Brain (organoid and tissue), 16 donors: ENCODE measurements at places on chromosomes 16 and 17. TPM values are rescaled to one million over a fixed set of nuclear protein-coding genes. Genes with fewer than 3 reads are reported as not detected.

DNA sequence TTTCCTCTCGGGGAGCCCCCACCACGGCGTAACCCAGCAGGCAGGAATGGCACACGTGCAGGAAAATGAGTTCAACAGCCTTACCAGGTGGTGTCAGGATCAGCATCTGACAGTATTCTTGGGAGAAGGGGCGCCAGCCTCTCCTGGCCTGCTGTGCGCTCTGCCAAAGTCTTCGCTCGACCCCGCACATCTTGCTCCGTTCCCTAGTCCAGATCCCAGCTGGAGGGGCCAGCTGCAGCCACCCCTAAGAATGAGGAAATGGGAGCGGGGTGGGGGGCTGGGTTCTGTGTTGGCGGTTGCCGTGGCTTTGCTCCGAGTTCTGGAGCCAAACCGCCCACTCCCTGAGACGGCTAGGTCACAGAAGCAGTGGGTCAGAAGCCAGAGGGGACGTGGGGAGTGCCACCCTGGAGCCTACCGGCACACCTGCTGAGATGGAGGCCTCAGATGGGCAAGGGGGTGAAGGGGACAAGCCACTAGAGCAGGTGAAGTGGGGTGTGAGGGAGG, at the start of gene CHCT1:
CHCT1 (plus strand) TSS at position 328 of the 504 bp plus-strand sequence; CDS start at position 432, 104 bp downstream.
- DNase-seq: no peak

- DNase-seq: no peak
Measured at GRCh38 chr17:52191491-52191890, 33.0 kb upstream of the CA10 start.

- DNase-seq: no peak
Measured at GRCh38 chr17:58193641-58194255, 1.2 kb downstream of the EPX start.

Gene CD300E
- 0.25 TPM for polyA plus RNA-seq

Gene FOXF1
- 1.4 TPM for polyA plus RNA-seq
